NCI-H2081 (cell line): ENCODE measurements at places on chromosomes 5 and 9.

- DNase-seq: no peak
Measured at GRCh38 chr9:107018861-107019545, 156.0 kb downstream of the ZNF462 start.

- DNase-seq: no peak
Measured at GRCh38 chr5:158736150-158736870, 363.4 kb downstream of the EBF1 start.

GRCh38 chr5:123422433-123423277 is 548 bp downstream of the CEP120 start:
- peak; percentile 34 for DNase-seq

- DNase-seq: no peak
Measured at GRCh38 chr5:148778882-148779281, 47.5 kb upstream of the ADRB2 start.

DNA sequence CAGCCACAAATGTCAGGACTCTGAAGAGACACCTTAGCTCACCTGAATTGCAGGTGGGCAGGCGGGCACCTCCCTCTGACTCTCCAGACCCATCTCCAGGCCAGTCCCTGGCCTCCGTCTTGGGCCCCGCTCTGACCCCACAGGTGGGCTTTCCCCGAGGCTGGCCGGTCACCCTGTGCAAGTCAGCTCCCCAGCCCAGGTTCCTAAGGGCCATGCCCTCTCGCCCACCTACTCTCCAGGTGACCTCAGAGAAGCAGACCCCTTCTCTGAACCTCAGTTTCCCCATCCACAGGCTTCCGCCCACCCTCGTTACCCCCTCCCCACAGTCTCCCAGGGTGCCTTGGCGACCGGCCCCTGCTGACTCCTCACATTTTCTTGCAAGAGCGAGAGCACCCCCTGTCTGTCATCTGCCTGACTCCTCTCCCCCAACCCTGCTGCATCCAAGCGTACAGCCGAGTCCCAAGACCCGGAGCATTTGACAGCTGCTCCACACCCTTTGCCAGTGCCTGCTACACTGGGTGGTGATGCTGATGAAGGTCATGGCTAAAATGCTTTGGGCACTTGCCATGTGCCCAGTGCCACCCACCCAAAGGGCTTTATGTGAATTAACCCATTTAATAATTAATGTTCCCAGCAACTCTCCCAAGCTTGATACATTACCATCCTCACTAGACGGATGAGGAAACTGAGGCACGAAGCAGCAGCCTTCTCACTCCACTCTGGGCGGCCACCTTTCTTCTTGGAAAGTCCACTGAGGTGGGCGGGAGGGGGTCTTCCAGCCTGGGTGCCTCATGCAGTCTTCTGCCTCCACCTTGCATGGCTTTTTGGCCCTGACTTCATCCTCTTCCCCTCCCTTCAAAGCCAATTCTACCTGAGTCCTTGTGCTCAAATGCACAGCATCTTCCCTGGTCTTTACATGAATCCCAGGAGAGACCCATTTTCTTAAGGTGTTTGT is 51.1 kb upstream of the ORM1 start:
- no peak for DNase-seq

- DNase-seq: no peak
Measured at GRCh38 chr5:135737701-135738563, 96.5 kb upstream of the SLC25A48 start.

DNA sequence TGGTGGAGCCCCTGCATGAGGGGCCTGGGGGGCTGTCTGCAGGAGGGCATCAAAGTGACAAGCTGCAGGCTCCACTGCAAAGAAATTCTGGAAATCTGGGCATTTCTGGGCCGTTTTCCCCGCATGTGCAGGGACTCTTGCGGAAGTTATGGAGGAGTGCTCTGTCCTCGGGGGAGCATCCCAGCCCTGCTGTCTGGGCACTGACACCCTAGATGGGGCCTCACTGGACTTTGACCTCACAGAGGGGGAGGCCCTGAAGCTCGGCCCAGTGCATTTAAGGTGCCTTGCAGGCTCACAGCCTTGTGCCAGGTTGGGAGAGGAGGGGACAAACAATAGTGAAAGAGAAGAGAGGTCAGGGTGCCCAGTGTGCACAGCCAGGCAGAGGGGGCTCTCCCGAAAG is 35.4 kb downstream of the LHX3 start:
- DNase-seq: no peak

DNA sequence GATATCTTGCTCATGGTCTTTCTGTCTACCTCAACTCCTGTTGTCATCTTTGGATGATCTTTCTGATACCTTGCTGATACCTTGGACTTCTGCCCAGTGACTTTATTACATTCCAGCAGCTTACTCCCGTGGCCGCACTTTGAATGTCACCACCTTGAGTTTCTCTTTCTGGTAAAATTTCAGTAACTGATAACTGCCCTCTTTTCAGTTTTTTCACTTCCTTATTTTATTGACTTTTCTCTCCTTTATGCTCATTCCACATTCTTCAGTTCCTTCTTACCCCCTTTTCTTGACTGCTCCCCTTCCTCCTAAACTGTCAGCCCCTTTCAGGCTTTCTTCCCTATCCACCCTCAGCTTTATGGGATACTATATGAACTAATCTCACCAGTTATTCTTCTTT is 7.0 kb upstream of the FBXO4 start:
- no peak for DNase-seq

GRCh38 chr5:128426090-128426534 is 111.9 kb downstream of the FBN2 start:
- no peak for DNase-seq

DNA sequence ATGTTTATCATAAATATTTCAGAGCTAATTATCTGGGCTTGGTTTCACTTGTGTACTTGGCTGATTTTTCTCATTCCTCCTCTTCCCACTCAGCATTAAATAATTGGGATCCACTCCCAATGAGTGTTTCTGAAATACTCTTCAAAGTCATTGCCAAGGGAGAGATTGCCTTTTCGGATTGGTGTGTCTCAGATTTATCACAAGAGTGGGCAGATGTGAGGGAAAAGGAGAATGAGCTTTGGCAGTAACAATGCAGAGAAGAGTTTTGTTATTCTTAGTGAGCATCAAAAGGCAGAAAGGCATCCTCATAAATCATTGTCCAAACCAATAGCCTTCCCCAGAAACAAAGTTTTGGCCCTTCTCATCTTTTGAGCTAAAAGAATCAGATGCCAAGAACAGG is 79.2 kb downstream of the SEMA5A start:
- no peak for DNase-seq

DNA sequence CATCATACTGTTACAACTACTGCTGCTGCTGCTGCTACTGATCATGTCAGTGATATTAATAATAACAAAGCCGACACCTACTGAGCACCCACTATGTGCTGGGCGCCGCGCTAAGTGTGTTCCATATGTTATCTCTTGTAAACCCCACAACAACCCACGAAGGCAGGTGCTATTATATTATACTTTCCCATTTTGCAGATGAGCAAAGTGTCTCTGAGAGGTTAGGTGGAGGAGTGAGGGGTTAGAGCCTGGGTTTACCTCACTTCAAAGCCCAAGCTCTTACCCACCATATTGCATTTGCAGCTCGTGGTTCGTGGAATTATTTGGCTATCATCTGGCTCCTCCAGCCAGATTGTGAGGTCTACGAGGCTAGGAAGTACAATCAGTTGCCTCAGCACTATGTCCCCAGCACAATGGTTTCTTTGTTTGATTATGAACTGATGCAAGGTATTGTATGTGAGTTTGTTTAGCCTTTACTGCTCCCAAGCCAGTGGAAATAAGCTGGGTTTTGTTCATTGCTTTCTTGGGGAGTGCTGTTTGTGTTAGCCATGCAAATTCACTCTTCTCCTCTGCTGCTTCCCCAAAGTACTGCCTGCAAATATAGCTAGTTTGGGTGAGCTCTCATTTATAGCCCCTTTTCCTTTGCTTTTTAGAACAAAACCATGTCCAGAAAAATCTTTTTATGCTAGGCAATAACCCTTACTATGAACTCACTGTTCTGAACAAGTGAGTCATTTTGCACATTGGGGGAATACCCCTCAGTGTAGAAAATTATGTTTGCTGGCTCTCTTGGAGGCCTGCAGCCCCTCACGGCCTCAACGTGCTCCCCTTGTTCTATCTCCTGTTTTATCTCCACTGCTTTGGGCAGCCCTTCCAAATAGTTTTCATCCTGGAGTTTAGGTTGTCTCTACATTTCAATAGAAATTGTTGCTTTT is 47.9 kb downstream of the ALG2 start:
- no peak for DNase-seq

DNA sequence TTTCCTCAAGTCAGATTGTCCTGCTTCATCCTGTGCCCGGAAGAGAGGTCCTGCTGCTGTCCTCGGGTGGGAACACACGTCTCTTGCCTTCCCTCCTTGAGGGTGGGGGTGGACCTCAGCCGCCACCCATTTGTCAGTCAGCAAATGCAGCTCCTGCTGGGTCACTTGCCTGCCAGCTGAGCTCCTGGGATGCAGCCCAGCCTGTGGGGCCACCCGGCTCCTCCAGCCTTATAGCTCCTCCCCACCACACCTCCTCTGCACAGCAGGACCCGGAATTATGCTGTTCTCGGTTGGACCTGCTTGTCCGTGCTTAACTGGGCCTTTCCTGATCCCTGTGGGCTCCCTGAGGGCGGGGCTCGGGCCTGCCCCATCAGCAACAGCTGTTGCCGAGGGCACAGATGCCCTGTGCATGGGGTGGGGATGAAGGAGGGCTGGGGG is 52.7 kb downstream of the RXRA start:
- DNase-seq: no peak

GRCh38 chr5:178155065-178155464 is 1.4 kb upstream of the NHP2 start:
- DNase-seq: no peak

GRCh38 chr5:112136773-112137172 is 282.3 kb downstream of the EPB41L4A start:
- DNase-seq: no peak

DNA sequence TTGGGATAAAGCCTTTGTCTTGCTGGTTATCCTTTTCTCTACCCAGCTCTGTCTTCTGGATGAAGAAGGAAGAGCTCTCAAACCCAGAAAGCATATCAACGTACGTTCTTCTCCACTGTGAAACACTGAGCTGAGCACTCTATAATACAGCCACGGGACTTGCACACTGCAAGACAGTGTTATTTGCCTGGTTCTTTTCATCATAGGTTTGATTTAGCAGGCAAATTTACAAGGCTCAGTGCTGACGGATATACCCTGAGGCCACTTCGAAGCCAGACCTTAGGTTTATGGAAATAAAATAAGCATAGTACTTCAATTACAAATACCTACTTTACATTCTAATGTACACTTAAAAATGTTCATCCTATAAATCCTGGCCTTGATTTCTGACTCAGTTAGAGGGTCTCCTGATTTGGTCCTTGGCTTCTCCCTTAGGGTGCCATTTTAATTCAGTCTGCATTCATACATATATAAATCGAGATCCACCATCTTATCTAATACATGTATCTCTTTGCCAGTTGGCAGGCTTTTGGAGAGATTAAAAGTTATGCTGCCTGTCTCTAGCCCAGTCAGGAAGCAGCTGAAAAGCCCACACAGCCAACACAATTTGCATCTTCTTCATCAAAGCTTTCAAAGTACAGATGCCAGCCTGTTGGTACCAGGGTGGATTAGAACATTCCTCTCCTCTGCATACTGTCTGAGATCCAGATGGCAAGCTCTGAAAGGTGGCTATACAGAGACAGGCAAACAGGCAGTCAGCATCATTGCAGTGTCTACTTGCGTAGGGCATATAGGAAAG is 194.4 kb downstream of the DEPDC1B start:
- no peak for DNase-seq

DNA sequence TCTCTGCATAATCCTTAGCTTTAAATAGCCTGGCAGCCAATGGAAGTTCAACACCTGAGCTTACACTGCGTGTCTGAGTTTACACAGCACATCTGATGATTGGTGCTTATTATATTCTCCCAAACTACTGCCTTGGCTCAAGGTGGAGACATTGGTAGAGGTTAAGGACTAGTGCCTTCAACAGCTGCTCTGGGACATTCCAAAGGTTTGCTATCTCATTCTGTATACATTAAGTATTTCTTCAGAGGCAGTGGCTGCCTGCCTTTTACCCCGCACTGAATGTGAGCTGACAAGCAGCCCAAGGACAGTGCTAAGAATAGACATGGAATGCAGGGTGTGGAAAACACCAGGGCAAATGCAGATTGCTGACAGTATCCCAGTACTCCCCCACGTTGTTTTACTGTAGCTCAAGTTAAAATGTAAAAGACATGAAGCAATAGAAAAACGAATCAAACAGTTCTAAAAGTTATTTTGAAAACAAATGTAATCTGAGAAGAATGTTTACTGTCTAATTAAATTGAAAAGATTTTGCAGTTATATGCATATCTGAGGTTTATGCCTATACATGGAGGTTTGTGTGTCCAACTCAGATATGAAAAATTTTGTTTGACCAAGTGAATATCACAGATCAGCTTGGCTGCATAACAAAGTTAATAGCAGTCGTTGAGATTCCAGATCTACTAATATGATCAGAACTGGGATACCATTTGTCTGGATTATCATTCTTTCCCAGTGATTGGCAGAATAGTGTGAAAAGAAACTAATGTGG is 1.8 kb downstream of the HSPB3 start:
- DNase-seq: no peak

DNA sequence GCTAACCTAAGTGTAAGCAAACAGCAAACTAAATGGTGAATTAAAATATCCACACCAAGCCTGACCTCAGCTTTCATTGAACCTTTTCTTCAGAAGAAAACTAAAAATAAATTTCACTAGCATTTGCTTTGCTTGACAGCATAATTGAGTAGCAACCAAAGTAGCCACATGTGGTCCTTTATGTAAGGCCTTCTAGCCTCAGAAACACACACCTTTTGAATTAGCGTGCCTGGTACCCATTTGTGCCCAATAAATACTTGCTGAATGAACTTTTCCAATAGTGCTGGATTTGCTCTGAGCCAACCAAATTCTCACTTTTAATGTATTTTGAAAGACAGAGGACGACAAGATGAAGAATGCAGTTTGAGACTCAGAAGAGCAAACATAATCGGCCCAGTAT is 2.1 kb upstream of the NIPBL start:
- peak; percentile 67 for DNase-seq

DNA sequence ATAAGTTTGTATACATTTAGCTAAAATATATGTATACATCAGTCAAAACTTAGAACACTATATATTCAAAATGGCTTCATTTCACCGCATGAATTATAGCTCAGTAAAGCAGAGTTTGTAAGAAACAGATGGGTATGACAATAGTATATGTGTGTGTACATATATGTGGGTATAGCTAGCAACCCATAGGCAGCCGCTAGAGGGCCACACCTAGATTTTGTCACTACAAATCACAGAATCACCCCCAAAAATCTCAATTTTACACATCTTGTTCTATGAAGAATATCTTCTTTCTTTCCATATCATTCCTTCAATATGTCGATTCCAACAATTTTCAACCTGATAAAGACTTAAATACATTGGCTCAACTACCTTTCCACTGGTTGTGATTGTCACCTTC is 357.8 kb upstream of the CCNG1 start:
- no peak for DNase-seq

DNA sequence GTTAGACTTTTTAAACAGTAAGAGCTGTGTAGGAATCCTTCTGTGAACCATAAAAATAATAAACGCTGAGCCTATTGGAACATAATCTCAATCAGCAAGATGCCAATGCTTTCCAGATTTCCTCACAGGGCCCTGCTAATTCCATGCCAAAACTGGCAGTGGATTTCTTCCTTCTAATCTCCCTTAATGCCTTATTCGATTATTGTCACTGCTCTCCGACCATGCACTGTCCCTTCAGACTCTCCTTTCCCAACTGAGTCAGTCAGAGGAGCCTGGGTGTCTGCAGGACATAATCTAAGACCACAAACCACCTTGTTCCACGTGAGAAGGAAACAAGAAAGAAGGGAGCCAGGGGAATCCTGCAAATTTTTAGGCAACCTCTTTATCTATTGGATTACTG is at the start of gene GABRA6:
GABRA6 (plus strand) TSS at position 261 of the 400 bp plus-strand sequence. CDS start 269 bp downstream, outside the sequence.
- no peak for DNase-seq

GRCh38 chr5:74231697-74232096 is 408.8 kb downstream of the ENC1 start:
- DNase-seq: no peak
